ENCODE measurements at places on chromosomes 6 and 20.

DNA sequence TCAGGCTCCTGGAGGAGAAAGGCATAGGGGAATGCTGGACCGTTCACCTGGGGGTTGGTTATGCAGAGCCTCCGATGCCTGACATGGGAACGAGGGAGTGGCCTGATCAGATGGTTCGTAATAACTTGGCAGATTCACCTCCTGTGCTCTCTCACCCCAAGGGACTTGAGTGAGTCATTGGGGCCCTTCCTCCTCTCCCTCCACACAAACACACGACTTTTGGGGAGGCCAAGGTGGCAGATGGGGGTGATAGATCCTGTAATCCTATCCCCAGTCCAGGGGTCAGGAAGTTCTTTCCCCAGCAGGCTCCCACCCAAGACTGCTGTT lies 45.6 kb upstream of the ARFGEF2 start:
- no peak for DNase-seq

DNA sequence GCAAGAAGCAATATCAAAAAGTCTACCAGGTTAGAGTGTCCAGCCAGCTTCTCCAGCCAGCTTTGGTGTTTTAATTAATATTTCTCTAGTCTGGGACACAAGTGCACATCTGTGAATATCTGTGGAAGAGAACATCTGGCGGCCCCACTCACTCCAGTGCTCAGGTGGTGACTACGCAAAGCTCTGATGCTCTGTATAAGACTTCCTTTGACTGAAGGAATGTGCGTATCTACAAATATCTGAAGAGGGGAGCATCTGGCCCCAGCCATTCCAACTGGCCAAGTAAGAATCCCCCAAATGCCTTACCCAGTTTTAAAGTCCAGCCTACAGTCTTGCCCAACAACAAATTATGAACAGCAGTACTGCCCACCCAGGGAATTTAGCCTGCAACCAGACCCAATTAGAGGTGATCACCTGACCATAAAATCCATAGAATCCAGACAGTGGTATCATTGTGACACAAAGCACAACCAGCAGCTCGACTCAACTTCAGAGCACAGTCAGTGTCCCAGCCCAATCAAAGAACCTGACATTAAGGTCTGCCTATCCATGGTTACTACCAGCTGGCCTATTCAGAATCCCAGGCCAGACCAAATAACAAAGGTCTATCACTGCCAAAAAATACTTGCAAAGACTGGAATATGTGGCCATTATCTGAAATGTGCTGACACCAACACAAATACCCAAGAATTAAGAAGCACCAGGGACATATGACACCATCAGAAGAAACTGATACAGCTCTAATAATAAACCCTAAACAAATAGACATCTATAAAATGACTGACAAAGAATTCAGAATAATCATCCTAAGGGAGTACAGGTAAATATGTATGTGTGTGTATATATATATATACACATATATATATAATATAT lies 76.1 kb upstream of the MANEA start:
- DNase-seq, result no peak

GRCh38 chr6:33073431-33073871 lies at the start of gene HLA-DPA1:
Gene HLA-DPA1 (minus strand): TSS chr6:33073649.
- DNase-seq, result no peak

DNA sequence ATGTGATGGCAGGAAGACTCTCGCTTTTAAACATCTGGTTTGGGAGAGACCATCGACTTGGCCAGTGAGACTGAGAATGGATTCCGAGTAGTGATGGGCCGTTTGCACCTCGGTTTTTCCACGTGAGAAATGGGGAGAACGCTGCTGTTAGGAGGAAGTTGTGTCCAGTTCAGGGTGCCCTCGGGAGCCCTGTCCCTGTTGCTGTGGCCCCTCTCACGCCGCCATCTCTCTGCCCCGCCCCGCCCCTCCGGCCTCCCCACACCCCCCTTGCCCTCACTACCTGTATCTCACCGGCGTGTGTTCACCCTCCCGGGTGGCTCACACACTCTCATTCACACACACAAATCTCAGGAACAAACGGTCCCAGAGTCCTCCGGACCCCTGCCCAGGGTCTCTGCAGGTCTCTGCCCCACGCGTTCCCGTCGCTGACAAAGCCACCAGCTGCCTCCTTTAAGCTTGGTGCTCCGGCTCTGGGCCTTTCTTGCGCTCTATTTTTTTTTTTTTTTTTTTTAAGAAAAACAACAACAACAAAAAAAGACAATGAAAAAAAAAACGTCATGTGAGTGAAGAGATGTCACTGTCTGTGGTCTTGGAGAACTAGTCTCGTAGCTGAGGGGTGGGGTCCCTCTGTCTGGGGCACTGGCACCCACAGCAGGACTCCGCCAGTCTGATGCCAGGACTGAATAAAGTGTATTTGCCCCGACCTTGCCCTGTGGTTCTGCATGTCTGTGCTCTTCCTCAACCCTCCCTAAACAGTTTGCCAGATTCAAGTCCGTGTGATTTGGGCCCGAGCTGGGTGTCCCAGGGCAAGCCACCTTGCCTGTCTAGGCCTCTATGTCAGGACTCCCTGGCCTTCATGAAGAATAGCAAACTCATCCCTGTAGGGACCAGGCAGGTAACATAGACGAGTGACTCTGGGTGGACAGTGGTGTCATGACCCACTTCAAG lies 2.9 kb downstream of the SOX12 start:
- no peak for DNase-seq

DNA sequence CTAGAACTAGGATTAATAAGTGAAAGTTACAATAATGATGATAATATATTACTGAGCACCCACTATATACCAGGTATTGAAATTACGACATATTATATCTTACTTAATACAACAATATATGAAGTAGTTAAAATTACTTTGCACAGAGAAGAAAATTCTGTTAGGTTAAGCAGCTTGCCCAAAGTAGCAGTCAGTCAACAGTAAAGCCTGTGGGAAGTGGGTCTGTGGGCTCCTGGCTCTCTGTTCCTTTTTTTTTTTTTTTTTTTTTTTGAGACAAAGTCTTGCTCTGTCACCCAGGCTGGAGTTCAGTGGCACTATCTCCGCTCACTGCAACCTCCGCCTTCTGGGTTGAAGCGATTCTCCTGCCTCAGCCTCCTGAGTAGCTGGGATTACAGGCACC lies 4.8 kb upstream of the GTF2H4 start:
- no peak for DNase-seq

GRCh38 chr6:130839379-130839778 lies 12.2 kb downstream of the SMLR1 start:
- DNase-seq, result no peak

GRCh38 chr6:50807035-50807434 lies 11.6 kb upstream of the TFAP2B start:
- DNase-seq, result no peak

DNA sequence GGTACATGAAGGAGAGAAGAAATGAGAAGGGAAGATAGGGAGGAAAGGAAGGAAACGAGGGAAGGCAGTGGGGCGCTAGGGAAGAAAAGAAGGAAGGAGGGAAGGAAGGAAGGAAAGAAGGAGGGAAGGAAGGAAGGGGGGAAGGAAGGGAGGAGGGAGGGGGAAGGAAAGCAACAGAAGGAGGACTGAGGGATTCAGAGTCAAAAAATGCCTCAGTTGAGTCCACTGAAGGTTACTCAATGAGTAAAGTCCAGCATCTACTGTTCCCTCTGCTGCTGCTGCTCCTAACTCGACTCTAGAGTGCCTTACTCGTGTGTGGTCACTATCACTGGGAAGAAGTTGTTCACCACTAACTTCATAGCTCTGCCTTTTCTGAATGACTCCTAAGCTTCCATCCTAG lies 33.8 kb downstream of the PHACTR1 start:
- no peak for DNase-seq

GRCh38 chr20:47181056-47181862 lies 175.2 kb downstream of the ZMYND8 start:
- DNase-seq, result no peak

DNA sequence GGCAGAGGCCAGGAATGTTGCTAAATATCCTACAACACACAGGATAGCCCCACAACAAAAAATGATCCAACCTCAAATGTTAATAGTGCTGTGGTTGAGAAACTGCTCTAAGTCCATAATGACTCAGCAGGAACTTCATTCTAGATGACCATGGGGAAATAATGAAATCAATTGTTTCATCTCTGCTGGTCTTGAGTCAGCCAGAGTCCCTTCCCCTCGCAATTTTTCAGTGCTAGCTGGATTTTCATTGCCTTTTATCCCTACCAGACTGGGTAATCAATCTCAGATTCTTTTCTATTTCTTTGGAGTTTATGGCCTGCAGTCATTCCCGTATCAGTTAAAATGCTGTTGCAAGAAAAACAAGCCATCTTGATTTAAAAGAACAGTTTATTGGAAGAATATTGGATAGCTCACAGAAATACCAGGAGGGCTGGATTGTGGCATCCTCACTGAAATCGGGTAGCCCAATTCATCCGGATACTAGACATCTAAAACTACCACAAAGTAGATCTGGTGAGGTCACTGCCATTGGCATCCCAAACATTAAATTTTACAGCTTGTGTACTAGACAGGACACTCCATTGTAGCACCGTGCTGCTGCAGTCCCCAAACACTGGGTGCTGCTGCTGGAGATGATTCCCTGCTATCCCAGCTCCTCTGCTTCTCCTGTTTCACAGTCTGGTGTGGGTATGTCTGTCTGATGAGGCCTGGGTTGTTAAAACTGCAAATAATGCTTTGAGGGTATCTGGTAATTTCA lies 30.3 kb upstream of the POPDC3 start:
- no peak for DNase-seq

GRCh38 chr6:32935551-32936238 lies 5.1 kb downstream of the HLA-DMB start:
- DNase-seq, result no peak

DNA sequence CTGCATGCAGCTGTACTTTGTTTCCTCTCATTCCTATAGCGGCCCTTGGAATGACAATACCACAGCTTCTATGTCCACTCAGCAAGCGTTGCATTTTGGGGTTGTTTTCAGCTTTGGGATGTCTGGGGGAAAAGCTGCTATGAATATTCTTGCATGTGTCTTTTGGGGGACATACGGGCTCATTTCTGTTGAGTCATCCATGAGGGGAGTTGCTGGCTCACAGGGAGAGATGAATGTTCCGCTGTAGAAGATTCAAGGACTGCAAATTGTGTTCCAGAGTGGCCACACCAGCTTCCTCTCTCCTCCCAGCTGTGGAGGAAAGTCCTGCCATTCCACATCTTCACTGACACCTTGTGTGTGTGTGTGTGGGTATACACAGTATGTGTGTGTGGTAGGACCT lies 43.3 kb downstream of the TGM2 start:
- DNase-seq, result no peak

DNA sequence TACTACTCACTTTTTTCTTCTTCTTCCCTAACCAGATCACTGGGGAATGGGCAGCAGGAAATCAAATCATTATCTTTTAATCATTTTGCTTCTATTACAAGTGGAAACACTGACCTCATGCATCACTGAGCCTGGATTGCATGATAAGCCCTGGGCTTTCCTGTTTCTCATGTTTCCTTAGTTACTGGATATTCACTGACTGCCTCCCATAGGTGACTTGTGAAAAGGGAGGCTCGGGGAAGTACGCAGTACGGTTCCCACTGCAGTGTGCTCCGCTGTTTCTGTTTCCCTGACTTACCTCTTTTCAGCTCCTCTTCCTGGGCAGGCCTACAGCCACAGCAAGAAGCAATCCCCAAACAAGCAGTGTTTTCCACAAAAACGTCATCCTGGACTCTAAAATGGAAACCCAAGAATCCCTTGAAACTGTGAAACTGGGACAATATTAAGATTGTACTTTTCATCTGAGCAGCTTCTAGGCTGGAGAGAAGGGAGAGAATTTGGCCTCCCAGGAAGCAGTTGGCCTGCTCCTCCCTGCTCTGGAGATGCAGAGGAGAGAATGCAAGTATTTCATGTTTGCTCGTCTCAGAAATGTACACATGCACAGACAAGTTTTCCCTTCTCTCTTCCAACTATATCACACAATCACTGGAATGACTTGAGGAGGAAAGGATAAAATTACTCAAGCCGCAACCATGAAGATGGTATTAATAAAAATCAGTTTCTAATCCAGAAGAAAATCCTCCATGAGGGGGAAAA lies 13.1 kb downstream of the BTNL2 start:
- DNase-seq, result peak; percentile 36

All from endothelial cell (in vitro differentiated cells).